NCI-H1436 (cell line): ENCODE measurements at places on chromosomes 3 and 15.

DNA sequence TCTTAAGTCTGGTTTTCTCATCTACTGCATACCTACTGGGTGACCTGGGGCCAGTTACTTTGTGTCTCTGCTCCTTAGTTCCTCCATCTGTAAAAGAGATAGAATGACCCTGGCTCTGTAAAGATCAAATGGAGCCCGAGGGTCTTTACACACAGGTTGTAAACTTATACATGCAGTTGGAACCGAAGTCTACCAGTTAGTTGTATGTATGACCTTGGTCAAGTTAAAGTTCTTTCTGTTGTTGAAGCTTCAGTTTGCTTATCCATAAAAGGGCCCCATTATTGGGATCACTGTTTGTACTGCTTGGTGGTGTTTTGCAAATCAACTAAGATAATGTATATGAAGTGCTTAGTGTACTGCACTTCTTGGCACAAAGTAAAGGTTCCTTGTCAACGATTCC, 186.9 kb downstream of the PTPRG start:
- DNase-seq: no peak

DNA sequence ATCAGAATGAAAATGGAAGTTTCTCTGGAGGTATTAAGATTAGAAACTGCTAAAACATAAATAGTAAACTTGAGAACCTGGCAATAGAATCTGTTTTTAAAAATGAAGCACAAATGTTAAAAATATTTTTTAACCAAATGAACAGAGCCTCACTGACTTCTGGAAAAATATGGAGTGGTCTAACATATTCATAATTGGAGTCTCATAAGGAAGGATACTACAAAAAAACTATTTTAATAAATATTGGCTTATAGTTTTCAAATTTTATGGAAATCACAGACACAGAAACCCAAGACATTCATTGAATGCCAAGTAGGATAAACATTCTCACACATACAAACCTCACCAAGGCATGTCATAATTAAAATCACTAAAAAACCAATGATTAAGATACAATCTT, 23.6 kb upstream of the TASOR start:
- no peak for DNase-seq

- no peak for DNase-seq
Observed at GRCh38 chr15:94079968-94080367, 151.4 kb upstream of the MCTP2 start.

DNA sequence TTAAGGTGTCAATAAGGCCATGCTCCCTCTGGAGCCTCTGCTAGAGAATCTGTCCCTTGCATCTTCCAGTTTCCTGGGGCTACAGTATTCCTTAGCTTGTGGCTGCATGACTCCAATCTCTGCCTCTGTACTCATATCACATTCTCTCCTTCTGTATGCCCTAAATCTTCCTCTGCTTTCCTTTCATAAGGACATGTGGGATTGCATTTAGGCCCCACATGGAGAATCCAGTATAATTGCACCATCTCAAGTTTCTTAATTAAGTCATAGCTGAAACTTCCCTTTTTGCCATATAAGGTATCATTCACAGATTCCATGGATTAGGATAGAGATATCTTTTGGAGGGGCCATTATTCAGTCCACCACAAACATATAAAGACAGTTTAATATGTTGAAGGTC, 409.8 kb upstream of the TMCO5A start:
- DNase-seq: no peak

DNA sequence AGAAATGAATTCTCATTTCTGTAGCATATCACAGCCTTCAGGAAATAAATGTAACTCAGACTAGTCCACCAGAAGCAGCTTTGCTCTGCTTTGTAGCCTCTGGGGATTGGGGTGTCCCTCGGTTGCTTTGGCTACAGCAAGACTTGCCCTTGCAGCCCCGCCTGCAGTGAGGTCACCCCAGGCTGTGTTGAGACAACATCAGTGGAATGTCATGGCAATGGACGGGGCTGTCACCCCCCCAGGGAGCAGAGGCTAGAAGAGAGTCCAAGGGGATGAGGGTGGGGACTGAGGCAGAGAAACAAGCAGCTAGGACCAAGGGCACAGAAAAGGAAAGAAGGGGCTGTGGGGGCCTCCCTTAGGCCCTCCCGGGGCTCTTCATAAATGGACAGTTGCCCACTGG, 854 bp downstream of the CLEC3B start:
- DNase-seq: no peak

DNA sequence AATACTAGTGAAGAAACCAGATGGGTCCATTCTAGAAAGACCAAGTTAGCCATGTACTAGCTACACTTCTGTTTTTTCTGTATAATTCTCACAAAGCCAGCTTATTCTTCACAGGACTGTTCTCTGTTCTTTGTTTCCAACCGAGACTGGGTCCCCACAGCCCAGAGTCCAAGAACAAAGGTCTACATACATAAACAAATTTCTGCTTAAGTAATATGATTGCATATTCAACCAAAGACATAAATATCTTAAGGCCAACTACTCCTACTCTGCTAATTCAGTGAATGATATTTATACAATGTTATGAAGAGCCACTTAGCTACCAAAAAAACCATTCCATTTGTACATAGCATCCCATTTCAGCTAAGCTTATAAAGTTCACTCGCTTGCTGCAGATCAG, 299.8 kb upstream of the CCDC54 start:
- no peak for DNase-seq
